ENCODE measurements at places on chromosomes 7 and 10. TPM values are rescaled to one million over a fixed set of nuclear protein-coding genes. Genes with fewer than 3 reads are reported as not detected.

DNA sequence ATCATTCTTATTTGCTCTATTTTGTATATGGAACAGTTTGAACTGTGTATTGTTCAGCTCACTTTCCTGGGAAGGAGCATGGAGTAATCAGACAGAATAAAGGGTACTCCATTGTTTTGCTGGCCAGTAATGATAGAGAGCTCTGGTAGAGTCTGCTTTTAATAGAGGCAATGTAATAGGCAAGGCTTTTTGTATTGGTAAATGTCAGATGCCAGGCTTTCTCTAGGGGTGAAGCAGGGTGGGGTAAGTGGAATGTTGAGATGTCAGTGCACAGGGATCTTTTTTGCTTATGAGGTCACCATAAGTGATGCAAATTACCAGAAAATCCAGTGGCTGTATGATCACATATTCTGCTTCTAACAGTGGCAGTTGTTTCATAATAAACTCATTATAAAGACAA is 1088.3 kb upstream of the SORCS1 start:
- no peak for ATAC-seq

DNA sequence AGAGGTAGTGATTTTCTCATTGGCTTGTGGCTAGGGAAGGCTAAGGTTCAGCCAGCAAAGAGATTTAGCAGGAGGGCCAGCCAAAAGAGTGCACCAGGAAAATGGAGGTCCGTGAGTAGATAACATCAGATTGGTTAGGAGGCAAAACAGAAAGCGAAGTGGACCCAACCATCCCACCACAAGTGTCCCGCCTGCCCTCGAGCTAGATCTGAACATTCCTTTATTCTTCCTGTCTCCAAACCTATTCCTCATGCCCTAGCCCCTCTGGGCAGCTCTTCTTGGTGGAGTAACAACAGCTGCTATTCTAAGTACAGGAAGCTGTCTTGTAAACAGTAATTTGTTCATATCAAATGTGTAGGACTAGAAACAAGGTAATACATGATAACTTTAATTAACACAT is 85.7 kb upstream of the BET1 start:
- ATAC-seq = no peak

DNA sequence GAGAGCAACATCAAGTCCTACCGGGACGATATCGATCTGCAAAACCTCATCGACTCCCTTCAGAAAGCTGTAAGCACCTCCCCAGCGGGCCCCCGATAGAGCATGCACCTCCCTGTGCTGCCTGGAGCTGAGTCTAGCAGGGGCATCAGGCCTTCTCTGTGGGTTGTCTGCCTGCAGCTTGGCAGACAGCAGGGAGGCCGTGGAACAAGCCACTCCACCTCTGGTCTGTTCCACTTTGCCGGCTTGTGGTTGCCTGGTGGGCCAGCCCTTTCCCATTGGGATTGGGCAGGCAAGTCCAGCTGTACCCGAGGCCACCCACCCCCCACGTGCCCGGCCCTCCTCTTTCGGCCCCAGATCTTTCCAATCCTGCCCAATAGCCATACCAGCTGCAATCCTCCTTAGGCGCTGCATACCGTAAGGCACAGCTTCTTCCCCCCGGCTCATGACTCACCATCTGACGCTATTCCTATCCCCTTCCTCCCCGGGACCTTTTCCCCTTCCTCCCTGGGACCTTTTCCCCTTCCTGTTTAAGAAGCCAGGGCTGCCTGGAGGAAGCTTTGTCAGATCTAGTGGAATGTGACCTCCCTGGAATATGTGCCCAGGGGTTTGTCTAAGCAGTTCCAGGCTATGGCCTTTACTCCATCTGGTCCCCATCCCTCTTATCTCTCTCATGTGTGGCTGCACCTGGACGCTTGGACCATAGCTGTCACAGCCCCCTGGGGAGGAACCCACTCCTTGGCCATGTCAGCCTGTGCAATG is 28.1 kb upstream of the SH2D4B start:
- ATAC-seq = peak; percentile 61

DNA sequence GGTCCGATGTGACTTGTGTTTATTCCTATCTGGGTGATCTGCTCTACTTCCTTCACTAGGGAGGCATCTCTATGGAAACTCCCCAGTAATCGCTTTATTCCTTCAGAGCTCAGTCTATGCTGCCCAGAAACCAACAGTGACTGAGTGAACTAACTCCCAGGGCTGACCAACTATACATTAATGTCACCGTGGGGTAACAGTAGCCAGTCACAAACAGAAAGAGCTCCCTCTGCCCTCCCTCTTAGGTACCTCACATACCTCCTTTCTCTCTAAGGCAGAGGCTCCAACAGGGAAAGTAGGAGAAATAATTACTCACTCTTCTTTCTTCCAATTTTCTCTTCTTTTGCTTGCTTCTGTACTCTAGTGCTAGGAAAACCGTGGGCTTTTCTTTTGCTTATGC is 855.0 kb downstream of the REEP3 start:
- no peak for ATAC-seq

GRCh38 chr7:70782796-70783195 is 349.1 kb upstream of the GALNT17 start:
- ATAC-seq = no peak

DNA sequence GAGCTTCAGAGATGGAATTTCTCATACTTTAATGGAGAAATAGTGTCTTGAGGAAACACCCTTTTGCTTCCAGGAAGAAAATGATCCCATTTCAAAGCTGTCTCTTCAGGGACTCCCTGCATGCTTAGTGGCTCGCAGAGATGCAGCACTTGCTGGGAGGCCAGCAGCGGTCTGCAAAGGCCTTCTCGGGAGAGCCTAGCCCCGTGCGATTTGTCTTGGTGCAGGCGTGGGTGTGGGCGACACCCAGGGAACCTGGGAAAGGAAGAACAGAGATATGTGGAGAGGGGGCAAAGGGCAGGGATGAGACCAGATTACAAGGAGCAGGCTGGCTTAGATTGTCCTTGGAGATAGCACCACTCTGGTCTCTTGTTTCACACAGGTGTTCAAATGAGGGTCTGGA is 352.3 kb upstream of the PODXL start:
- ATAC-seq = peak; percentile 8

GRCh38 chr10:124349231-124349995 is 69.3 kb downstream of the OAT start:
- no peak for ATAC-seq

- no peak for ATAC-seq
These were observed 2.5 kb downstream of the CALHM1 start for GRCh38 chr10:103456074-103456660.

GRCh38 chr10:71334221-71334791 is 15.2 kb downstream of the SLC29A3 start:
- ATAC-seq = no peak

- no peak for ATAC-seq
These were observed 21.5 kb upstream of the RUFY2 start for GRCh38 chr10:68428396-68429104.

DNA sequence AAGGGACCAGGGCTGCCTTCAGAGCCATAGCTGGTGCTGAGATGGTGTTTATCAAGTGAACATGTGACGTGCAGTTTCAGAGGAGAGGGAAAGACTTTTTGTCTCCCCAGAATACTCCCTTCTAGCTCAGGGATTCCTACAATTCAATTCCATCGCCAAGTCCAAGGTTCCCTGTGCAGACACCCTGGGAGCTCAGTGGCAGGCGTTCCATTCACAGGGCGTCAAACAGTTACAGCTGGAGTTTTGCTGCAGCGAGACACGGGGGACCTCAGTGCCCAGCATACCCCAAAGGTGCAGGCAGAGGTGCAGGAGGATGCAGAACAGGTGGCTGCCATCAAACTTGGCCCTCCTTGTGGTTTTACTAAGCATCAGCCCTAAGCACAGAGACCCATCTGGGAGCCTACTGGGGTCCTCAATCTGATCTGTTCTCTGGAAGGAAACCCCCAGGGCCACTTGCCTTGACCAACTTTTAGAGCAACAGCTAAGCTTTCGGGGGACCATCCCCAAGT is 846 bp upstream of the CALML5 start:
- no peak for ATAC-seq

DNA sequence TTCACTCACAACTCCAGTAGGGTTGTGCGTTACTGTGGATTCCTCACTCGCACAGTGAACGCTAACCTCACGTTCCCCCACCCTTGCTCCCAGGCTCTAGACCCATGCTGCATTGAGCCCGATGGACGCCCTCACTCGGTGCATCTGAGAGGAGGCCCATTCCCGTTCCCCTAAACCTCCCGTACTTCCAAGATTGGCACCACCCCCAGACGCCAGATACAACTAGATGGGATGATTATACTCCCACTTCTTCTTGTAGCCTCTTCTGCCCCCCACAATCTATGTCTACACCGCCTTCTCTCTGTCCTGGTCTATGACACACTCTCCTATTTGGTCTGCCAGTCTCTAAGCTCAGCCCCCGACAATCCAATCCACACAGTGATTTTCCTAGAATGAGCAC is 57.3 kb upstream of the NCAPG2 start:
- ATAC-seq = no peak

DNA sequence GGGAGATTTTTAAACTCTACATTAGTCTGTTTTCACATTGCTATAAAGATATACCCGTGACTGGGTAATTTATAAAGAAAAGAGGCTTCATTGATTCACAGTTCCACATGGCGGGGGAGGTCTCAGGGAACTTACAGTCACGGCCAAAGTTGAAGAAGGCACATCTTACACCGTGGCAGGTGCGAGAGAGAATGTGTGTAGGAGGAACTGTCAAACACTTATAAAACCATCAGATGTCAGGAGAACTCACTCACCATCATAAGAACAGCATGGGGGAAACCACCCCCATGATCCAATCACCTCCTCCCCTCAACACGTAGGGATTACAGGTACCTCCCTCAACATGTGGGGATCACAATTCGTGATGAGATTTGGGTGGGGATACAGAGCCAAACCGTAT is 129.5 kb downstream of the FGFR2 start:
- no peak for ATAC-seq

- ATAC-seq = no peak
These were observed 15.4 kb downstream of the NRAP start for GRCh38 chr10:113648478-113648877.

DNA sequence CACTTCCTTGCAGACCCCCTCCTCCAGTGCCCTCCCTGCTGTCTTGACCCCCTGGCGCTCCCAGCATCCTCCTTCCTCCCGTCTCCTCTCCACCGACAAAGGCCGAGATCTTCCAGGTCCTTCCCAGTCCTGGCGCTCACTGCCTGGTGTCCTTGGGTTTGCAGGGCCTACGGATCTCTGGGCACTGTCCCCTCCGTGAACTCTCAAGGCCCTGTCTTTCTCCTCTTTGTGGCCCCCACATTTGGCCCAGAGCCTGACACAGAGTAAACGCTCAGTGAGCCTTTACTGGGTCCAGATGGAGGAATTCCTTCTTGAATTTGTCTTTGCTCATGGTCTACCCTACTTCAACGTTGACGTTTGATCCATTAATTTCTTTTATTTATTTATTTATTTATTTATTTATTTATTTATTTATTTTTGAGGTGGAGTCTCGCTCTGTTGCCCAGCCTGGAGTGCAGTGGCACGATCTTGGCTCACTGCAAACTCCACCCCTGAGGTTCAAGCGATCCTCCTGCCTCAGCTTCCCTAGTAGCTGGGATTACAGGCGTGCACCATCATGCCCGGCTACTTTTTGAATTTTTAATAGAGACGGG is 29.7 kb downstream of the TMEM270 start:
- ATAC-seq = no peak

DNA sequence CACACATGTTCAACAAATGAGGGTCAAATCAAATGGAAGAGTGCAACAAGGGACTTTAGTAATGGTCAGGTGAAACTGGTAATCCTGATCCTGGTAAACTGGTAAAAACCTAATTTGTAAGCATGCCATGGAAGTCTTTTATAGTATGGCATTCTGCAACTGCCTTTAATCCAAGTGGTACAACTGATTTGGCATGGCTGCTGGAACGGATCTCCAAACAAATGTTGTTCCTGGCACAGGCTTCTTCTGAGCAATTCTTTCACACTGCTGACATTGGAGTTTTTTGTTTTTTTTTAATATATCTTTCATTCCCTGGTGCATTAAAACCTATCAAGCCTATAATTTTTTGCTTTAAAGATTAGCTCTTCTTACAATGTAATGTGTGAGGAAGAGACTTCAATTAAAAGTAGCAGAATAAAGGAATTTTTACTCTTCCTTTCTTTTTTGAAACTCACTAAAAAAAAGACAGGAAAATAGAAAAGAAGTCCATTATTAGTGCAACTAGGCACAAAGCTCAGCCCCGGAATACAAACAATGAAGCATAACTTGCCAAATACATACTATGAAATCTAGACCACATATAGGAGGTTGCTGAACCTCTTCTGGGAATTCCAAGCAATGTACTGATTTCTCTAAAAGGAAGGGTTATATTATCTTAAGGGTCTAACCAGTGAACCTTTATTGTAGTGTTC is 79.3 kb upstream of the OIT3 start:
- no peak for ATAC-seq

DNA sequence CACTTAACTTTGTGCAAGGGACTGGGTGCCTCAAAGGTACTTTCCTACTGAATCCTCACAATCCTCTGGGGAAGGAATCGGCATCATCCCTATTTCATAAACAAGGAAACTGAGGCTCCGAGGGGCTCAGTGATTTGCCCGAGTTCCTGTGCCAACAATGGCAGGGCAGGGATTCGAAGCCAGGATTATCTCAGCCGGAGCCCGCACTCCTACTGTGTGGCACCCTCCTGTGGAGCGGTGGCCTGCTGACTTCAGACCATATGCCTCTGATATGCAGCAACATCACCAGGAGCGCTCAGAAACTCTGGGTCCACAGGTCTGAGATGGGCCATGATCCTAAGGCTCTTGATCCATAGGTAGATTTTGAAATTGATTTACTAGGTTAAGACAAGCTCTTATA is 46.6 kb downstream of the PODXL start:
- ATAC-seq = no peak

- ATAC-seq = no peak
These were observed 218.7 kb downstream of the PARD3 start for GRCh38 chr10:34596351-34596750.

GRCh38 chr7:13508586-13508985 is 480.9 kb downstream of the ETV1 start:
- no peak for ATAC-seq

- peak; percentile 41 for ATAC-seq
These were observed 175.4 kb upstream of the AHR start for GRCh38 chr7:17123020-17123419.

GRCh38 chr10:121615836-121616235 is 17.6 kb upstream of the FGFR2 start:
- ATAC-seq = no peak

GRCh38 chr10:20486791-20487190 is 410.3 kb downstream of the NEBL start:
- ATAC-seq = no peak

PTF1A gene
- not detected for total RNA-seq

CRTAC1 gene
- 1.2 TPM for total RNA-seq

PON3 gene
- total RNA-seq = 0.59 TPM

CALN1 gene
- total RNA-seq = not detected

GRID2IP gene
- total RNA-seq = not detected

GIMAP8 gene
- total RNA-seq = 6.1 TPM

OR2F1 gene
- not detected for total RNA-seq

SGPL1 gene
- total RNA-seq = 24.7 TPM

EN2 gene
- total RNA-seq = not detected

PAPOLB gene
- total RNA-seq = not detected

GNB2 gene
- total RNA-seq = 189 TPM

ACTL6B gene
- total RNA-seq = 2.2 TPM

ADRB1 gene
- 1.8 TPM for total RNA-seq

TMEM176B gene
- 18.2 TPM for total RNA-seq

NCAPG2 gene
- 4.9 TPM for total RNA-seq

Data from gastroesophageal sphincter (tissue), 4 donors.